NCI-H1105 treated with DMSO at 0.1 percent for 48 hours (cell line): ENCODE measurements at places on chromosomes 6 and 20.
A peak's percentile ranks its signal among the peaks of the same experiment; 100 is the strongest.

GRCh38 chr6:106181664-106182418 lies 95.7 kb downstream of the PRDM1 start:
- DNase-seq: no peak

- no peak for DNase-seq
Measured at GRCh38 chr6:19322691-19323485, 514.3 kb upstream of the ID4 start.

DNA sequence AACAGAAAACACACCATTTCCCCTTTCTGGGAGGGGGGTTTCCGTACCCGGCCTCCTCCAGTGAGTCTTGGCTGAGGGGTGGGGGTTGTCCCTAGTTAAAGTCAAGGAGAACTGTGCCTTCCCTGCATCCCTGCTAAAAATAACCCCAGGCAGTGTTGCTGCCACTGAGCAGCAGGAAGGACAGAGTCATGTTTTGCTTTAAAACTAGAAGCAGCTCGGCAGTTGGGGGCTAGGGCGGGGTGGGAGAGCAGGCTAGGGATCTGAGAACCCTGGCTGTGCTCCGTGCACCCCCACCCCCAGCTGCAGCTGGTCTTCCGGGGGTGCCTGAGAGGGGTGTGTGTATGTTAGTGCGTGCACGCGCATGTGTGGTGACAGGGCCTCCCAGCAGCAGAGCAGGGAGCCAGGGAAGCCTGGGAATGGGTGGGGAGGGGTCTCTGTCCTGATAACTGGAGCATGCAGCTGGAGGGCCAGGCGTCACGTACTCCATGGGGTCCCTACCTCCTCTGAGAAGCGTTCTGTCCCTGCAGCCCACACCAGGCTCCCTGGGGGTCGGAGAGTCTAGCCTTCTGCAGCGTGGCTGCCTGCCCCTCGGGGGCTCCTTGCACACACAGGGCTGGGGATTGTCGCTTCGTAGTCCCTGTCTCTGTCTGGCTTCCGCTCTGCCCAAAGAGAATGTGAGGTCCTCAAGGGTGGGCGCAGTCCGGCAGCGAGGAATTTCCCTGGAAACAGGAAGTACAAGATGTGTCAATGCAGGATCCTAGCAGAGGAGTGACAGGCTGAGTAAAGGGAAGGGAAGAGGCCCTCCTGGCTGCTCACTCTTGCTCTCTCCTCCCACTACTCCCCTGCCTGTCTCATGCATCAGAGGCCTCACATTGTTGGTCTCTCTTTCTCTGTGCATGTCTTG lies 16.8 kb upstream of the ARMC12 start:
- no peak for DNase-seq

DNA sequence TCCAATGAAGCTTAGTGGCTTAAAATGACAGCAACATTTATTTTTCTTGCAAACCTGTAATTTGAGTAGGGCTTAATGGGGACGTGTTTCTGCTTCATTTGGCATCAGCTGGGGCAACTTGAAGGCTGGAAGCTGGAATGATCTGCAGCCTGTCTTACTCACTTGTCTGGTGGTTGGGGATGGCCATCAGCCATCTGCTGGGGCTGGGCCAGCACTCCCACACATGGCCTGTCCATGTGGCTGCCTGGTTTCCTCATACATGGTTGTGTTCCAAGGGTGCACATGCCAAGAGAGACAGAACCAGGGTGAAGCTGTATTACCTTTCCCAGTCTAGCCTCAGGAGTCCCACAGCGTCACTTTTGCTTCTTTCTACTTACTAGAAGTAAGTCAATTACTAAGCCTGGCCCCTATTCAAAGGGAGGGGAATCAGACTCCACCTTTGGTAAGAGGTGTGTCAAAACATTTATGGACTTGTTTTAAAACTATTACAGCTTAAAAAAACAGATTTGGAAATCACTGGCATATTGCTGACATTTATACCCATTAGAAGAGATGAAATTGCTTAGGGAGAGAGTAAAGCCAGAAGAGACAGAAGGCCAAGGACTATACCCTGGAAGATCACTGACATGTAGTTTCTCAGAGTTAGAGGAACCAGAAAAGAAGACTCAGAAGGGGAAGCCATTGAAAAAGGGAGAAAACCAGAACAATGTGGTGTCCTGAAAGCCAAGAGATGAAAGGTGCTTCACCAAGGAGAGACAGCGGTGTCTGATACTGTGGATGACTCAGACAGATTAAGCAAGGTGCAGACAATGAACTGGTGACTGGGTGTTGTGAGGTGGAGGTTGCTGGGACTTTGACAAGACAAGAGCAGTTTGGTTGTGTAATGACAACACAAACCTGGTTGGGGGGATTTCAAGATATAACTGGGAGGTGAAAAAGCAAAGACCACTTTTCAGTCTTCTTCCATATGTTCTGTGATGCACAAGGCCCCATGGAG lies 345.2 kb downstream of the GJA1 start:
- DNase-seq: peak; percentile 36

DNA sequence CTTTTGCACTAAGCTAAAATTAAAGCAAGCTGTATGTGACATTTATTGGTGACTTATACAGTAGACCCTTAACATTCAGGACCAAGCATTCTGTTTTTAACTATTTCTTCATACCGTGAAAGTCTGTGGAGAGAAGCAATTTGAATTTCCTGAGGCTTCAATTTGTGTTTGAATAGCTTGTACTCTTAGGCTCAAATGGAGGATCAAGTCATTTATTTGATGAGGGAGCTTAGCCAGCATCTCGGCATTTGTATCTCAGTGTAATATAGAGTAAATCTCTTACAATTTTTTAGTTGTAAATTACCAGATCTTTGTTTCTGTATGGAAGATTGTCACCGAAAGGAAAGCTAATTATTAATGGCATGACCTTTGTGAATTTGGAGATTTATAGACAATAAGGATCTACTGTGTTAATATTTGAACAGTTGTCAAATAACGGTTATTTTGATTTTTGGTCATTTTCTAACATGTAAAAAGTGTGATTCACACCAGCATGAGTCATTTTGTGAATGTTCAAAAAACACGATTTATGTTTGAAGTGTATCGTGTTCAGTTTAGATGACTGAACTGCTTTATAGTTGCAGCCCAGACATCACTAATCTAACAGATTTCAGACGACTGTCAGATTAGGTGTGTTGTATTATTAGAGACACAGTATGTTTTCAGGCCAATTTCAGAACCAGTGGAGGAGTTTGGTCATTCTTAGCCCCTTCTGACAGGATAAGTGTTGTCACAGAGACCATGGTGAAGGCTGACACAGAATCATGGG lies 332.9 kb downstream of the CDKAL1 start:
- peak; percentile 83 for DNase-seq

GRCh38 chr6:139568956-139569538 lies 194.6 kb upstream of the CITED2 start:
- DNase-seq: no peak

GRCh38 chr6:143059663-143060353 lies 881 bp upstream of the AIG1 start:
- peak; percentile 28 for DNase-seq

DNA sequence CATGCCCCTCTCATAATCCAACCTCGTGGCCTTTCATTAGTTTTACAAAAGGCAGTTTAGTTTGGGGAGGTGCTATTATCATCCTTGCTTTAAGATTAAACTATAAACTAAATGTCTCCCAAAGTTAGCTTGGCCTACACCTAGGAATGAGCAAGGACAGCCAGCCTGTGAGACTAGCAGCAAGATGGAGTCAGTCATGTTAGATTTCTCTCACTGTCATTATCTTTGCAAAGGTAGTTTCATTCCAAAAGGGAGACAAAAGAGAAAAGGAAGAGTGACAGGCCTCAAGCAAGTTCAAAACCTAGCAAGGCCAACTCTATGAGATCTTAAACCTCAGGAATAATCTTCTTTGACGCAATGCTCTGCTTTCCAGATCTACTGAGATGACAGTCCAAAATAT lies 232.2 kb downstream of the UBE3D start:
- no peak for DNase-seq

- DNase-seq: peak; percentile 8
Measured at GRCh38 chr6:24053057-24053456, 73.0 kb upstream of the NRSN1 start.

DNA sequence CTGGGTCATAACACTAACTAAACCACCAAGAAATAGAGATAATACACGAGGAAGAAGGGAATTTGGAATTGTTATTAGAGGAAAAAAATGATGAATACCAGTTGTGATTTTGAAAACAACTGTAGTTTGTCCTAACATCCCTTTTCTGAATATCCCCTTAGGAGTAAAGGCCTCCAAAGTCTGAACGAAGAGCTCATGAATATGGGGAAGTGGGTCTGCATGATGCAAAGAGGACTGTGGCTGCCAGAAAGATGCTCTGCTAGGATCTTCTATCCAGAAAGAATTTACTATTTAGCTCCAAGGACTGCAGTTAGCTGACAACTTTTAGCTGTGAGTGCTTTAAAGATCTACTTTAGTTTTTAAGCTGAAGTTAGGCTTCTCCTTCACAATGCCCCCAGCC lies 308.8 kb upstream of the HS3ST5 start:
- DNase-seq: no peak

- no peak for DNase-seq
Measured at GRCh38 chr6:1519597-1519996, 90.1 kb upstream of the FOXC1 start.

- DNase-seq: no peak
Measured at GRCh38 chr20:56558968-56559367, 25.9 kb downstream of the FAM209B start.

DNA sequence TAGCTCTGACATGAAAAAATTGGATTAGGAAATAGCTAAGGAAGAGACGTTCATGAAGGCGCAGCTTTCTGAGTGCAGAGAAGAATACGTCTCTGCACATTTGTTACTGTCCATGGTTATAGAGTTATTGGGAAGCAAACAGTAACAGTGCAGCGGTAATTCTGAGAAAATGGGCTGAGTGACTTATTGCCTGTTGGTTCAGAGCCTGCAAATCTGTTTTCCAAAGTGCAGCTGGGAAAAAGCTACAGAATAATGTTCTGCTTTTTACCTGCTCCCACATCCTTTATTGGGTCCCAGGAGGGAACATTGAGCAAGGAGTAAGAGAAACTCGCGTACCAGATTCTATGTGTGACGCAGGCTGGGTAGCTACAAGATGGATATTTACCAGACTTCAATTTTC lies 160.2 kb downstream of the BTBD3 start:
- no peak for DNase-seq

GRCh38 chr20:35329435-35330139 lies 37.4 kb upstream of the FAM83C start:
- DNase-seq: peak; percentile 28

- DNase-seq: no peak
Measured at GRCh38 chr6:152343735-152344360, 293.3 kb downstream of the SYNE1 start.

- no peak for DNase-seq
Measured at GRCh38 chr6:8090650-8091049, 11.7 kb downstream of the EEF1E1 start.

- peak; percentile 69 for DNase-seq
Measured at GRCh38 chr20:50303573-50304500, 113.2 kb downstream of the CEBPB start.
